ENCODE measurements at places on chromosomes 5 and 9.

- DNase-seq, result no peak
Observed at GRCh38 chr5:104556957-104557356, 994.4 kb upstream of the NUDT12 start.

DNA sequence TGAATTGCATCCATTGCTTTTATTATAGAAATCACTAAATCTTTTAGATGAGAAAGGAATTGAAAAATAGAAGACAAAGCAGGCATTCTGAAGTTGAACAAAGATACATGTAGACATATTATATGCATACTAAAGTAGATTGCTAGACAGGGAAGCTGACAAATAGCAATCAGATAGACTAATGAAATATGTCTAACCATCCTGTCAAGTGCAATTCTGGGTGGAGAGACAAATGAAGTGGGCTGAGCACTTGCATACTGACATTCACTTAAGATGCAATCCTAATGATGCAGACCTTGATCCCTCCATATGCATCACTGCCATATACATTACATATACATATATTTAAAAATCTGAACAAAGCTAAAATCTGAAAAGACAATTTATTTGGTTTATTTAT is 1130.0 kb upstream of the CDH6 start:
- DNase-seq, result no peak

DNA sequence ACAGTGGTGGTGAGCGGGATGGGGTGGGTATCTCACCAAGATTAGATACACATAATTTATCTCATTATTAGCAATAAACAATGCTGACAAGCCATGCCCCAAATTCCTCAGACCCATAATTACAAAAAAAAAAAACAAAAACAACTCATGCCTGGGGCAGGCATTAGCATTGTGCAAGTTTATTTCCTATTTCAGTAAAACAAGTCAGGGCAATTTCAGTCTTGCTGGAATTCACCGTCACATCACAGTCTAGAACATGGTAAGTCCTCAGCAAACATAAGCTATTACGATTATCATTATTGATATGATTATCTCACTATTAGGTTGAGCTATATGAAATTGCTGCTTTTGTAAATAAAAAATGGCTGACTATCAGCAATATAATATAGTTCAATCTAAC is 57.5 kb upstream of the GNAQ start:
- no peak for DNase-seq

DNA sequence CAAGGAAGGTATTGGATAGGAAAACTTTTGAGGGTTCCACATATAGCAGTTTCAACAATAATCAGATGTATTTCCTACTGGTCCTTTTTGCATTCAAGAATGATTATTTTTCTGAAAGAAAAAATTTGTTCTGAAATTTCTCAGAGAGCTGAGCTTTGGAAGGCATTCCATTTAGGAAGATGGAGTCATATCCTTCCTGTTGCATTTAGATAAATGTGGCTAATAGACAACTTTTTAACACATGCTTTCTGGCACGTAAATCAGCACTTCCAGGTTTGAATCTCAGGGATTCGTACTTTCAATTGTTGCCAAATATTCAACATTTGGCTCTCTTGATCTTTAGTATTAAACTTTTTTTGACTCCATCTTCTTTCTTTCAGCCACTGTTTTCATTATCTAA is 24.8 kb upstream of the TLR4 start:
- DNase-seq, result no peak

GRCh38 chr9:72134801-72135200 is 14.4 kb upstream of the GDA start:
- no peak for DNase-seq

DNA sequence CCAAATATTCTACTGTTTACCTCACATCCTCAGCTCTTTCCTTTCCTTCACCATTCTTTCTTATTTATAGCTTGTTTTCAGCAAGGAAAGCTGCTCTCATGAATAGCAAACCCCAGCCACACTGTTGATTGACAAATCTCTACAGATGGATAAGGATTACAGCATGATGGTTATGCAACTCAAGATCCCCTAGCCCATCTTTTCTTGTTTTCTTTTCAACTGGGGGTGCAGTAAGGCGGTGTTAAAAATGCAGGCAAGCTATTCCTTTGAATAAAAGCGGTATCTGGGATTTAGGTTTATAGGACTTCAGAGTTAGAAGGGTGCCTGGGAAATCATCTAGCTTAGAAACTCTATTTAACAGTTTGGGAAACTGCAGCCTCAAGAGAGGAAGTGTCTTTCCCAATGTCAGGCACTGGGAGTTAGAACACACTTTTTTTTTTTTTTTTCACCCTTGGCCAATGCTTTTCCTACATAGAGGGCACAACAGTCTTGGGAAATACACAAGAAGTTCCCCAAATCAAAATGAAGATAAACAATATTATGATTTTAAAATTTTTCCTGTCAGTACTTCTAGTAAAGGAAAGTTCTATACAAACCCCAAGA is 2.6 kb downstream of the SPARC start:
- DNase-seq, result no peak

GRCh38 chr5:167247816-167248215 is 1043.6 kb upstream of the WWC1 start:
- DNase-seq, result no peak

DNA sequence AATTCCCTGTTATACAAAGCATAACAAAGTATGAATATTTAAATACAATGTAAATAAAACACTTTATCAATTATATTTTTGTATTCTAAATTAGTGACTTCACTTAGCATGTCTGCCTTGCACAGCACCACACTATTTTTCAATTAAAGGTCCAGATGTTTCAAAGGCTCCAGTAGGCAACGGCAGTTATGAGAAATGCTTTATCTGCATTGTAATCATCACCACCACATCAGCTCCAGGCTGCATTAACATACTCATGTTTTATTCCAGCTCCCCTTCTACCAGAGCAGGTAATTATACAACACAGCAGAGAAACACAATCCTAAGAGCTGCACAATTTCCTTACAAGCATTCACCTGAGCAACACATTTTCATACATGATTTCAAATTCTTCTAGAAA is 102.8 kb downstream of the MAPKAP1 start:
- no peak for DNase-seq

- DNase-seq, result no peak
Observed at GRCh38 chr9:96646081-96646991, 8.8 kb downstream of the PRXL2C start.

DNA sequence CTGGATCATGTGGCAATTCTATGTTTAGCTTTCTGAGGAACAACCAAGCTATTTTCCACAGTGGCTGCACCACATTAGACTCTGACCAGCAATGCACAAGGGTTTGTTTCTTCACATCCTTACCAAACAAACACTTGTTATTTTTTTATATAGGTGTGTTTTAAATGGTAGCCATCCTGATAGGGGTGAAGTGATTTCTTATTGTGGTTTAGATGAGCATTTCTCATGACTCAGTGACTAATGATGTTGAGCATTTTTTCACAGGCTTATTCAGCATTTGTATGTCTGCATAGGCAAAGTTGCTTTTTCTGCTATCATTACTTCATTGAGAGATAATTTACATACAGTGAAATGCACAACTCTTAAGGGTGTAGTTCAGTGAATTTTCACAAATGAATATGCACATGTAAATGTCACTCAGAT is 36.0 kb downstream of the ANKRD33B start:
- DNase-seq, result no peak

- DNase-seq, result no peak
Observed at GRCh38 chr5:52943808-52944207, 45.3 kb upstream of the ITGA2 start.

GRCh38 chr5:153885141-153885540 is 153.6 kb downstream of the FAM114A2 start:
- no peak for DNase-seq

DNA sequence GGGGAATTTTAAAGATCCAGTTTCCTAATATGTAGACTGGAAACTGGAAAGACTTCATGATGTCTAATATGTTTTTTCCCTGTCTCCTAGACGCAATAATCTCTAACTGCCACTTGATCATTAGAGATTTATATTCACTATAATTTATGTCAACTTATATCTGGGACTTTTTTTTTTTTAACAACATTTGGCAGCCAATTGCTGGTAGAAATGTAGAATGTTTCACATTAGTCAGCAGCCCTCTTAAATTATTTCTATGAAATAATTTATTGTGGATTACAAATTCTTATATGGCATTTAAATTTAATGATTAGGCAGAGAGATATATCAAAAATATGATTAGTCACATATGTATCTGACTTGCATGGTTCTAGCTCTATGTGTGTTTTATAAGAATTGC is 48.2 kb downstream of the TMEM174 start:
- no peak for DNase-seq

- no peak for DNase-seq
Observed at GRCh38 chr9:129080298-129080600, 662 bp upstream of the DOLPP1 start.

GRCh38 chr9:35313916-35314315 is 152.1 kb downstream of the UNC13B start:
- no peak for DNase-seq

GRCh38 chr9:116000748-116001329 is 152.8 kb upstream of the PAPPA start:
- DNase-seq, result no peak

- DNase-seq, result no peak
Observed at GRCh38 chr5:87394411-87395165, 18.1 kb downstream of the CCNH start.

GRCh38 chr5:38207343-38207742 is 51.0 kb upstream of the EGFLAM start:
- DNase-seq, result no peak

- no peak for DNase-seq
Observed at GRCh38 chr9:33837138-33837537, 20.2 kb downstream of the UBE2R2 start.

GRCh38 chr9:126111556-126111955 is 215.1 kb upstream of the MVB12B start:
- no peak for DNase-seq

- DNase-seq, result no peak
Observed at GRCh38 chr5:151156507-151157420, 815 bp downstream of the ANXA6 start.

GRCh38 chr5:94485067-94485466 is 133.3 kb downstream of the KIAA0825 start:
- no peak for DNase-seq

GRCh38 chr9:31304576-31304975 is 1079.9 kb upstream of the ACO1 start:
- DNase-seq, result no peak

DNA sequence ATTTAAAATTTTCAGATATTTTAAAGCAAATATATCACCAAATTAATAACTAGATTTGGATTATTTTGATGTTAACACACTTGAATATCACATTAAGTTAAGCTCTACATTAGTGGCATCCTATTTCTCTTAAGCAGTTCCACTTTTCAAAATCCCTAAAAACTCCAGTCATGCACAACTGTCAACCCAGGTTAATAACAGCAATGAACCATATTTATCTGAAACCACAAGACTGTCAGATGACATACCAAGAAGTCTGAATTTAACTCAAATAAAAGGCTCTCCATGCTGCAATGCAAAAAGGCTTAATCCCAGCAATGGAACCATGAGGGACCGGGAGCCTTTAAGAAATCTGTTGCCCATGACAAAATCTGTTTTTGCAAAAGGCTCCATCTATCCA is 27.5 kb downstream of the FNIP1 start:
- no peak for DNase-seq

DNA sequence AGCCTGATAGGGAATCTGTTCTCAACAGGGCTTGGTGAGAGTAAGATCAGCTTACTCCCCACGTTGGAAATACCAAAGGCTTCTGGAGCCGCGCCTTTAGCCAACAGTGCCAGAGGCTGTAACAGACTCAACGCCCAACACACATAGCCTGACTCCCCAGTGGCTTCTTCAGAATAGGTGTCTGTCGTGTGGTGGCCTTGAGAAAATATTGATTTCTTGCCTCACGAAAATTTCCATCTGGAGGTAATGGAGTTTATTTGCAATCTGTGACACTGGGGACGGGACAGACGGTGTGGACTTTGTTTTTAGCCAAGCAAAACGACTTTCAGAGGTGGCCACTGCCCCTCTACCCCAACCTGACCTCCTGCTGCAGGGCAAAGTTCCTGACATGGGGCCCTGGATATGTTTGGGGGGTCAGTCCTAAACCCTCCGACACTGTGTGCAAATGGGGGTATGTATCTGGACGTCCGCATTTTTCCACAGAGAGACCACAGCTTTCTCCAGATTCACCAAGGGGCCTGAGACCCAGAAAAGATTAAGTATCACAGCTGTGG is 189.3 kb downstream of the CDK5RAP2 start:
- no peak for DNase-seq

- DNase-seq, result no peak
Observed at GRCh38 chr9:135570456-135570855, 8.9 kb downstream of the PAEP start.

GRCh38 chr5:43258116-43258515 is 55.1 kb downstream of the HMGCS1 start:
- no peak for DNase-seq

DNA sequence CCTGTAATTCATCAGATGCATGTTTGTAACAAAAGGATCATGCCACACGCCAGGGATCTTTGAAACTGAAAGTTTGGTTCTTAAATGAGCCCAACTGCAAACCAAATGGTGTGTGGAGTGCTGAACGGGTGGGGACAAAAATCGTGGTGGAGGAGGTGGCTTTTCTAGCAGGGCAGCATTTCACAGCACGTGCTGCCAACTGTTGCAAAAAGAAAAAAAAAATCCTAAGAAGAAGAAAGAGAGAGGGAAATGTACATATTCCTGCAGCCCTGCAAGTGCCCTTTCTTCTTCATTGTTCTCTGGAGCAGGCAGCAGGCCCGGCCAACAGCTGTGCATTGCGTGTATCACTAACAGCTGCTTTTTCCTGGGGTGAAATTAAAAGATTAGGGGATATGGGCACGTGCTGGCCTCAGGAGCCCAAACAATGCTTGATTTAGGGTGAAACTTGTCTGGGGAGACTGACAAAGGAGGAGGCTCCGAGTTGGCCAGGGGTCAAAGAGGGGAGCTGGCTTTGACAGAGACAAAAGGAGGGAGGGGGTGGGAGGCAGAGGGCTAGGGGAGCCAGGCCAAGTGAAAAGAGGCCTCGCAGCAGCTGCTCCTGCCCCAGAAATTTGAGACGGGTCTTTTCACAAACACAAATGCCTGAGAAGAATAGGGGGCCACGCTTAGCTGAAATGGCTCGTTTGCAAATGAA is 73.0 kb downstream of the GADD45G start:
- DNase-seq, result no peak

GRCh38 chr5:160363660-160364395 is 6.6 kb downstream of the C1QTNF2 start:
- no peak for DNase-seq

- no peak for DNase-seq
Observed at GRCh38 chr9:34366365-34366764, 10.3 kb downstream of the MYORG start.

- no peak for DNase-seq
Observed at GRCh38 chr9:124291801-124292396, 34.1 kb downstream of the NEK6 start.
